Activated naive CD4-positive, alpha-beta T cell treated with anti-CD3 and anti-CD28 coated beads for 36 hours (primary cell): ENCODE measurements at places on chromosomes 2 and 18. TPM values are rescaled to one million over a fixed set of nuclear protein-coding genes. Genes with fewer than 3 reads are reported as not detected.

DNA sequence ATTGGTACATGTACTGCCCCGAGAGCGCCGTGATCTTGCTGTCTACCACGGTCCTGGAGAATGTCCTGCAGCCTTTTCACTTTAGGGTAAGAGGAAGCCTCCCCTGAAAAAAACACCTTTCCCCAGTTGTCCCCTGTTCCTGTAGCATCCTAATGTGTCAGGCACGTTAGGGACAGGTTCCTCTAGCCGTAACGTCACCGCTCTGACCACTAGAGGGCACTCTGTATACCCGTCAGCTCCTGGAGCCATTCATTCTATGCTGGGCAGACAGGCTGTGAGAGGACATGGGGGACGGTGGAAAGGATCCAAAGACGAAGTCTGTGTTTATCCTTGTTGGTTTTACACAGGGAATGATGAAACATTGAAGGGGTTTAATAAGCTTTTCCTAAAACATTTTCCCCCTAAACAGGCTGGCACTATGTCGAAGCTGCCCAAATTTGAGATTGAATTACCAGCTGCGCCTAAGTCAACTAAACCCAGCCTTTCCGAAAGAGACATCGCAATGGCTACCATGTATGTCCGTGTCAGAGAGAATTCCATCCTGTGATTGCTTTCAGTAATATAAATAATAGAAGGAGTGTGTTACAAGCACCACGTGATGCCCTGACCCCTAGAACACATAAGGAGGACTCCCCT, 12.7 kb downstream of the RMC1 start:
- DNase-seq, result peak; percentile 89

DNA sequence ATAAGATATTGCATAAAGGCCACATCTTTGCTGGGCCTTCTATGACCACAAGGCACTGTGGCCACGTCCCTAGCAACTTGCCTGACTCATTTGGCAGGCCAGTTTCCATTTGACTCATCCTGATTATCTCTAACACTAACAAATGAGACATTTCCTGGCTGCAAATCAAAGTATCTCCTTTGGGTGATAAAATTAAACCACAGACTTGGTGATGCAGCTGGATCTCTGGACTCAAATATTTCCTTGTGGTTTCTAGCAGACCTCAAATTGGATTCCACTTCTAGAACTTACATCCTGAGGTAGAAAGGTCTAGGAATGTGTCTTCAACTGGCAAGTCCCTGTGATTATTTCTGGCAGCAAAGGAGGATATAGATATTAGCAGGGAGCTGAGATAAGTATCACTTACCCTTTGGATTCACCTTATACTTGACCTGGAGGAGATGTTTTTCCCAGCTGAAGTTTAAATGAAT, 167.9 kb upstream of the NXPH2 start:
- DNase-seq, result no peak

DNA sequence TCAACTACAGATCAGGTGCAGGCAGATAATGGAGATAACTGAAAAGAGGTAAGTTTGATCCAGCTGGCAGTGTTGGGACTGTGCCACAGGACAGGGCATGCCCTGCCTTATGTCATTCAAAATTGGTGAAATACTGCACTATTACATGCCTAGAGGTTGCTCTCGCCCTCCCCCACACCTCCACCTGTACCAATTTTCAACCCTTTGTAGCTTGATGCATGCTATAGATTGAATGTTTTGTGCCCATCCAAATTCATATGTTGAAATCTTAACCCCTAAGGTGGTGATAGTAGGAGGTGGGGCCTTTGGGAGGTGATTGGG, 72.1 kb upstream of the LYPD6B start:
- no peak for DNase-seq

- no peak for DNase-seq
Measured at GRCh38 chr2:72278046-72278445, 130.4 kb upstream of the CYP26B1 start.

DNA sequence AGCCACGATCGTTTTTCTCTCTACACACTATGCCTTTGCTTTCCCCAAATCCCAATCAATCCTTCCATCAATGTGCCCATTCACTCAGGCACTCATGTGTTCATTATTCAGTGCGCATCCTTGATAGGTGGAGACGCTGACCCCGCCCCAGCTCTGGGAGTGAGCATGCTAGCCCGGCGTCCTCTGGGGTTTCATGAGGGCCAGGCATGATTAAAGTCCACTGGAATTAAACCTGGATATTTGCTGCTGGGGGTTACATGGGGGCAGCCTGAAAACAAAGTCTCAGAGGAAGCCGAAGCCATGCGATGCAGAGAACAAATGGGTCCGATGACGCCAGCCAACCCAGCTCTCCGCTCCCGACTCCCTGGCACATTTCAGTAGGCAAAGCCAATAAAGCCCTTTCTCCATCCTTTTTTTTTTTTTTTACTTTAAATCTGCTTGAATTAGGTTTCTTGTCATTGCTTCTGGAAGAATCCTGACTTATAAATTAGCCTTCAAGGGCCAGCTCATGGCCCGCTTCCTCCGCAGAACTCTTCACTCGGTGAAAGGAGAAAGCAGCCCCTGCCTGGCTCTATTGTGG, 316.4 kb upstream of the ID2 start:
- DNase-seq, result no peak

DNA sequence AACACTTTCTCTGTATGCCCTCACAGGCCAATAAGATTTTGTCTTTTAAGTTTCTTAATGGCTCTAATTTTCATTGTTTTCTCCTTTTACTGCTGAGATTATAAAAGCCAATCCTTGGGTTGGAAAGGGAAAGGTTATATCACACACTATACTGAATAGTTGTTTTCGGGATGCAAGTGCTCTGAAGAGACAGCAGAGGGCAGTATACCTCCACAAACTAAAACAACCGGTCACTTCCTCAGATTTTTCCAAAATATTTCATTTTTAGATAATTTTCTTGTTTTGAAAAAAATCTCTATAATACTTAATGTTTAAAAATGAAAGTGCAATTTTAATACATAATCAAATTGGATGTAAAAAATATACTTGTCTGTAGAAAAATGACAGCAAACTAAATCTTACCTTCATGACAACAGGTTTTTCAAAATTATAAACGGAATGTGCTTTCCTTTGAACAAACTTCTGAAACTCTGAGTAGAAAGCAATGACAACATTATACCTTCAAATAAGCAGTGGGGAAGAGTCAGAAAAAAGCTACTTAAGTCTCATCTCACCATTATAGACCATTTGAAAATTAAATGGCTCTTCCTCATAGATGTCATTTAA, 82.7 kb downstream of the ORC4 start:
- DNase-seq, result no peak

DNA sequence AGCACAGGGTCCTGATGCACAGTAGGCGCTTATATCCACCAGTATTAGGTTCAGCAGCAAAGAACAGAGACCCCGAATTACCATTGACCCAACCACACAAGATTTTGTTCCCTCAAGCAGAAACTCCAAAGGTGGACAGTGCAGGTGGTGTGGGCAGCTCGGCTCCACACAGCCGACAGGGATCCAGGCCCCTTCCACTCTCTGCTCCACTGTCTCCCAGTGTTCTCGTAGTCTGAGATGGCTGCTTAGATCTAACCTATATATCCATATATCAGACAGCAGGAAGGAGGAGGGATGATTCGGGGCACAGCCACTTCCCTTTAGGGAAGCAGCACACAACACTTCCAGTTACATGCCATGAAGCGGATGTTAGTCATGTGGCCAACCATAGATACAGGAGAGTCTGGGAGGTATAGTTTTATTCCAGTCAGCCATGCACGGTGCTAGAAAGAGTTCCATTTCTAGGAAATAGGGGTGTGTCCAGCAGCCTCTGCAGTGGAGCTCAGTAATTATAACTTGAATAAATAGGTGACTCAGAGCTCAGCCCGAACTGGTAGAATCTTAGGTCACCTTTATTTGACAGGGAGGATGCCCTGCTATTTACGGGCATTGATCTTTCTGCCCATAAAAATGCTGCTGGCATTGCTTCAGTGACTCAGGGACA, 158.9 kb downstream of the TWIST2 start:
- no peak for DNase-seq

DNA sequence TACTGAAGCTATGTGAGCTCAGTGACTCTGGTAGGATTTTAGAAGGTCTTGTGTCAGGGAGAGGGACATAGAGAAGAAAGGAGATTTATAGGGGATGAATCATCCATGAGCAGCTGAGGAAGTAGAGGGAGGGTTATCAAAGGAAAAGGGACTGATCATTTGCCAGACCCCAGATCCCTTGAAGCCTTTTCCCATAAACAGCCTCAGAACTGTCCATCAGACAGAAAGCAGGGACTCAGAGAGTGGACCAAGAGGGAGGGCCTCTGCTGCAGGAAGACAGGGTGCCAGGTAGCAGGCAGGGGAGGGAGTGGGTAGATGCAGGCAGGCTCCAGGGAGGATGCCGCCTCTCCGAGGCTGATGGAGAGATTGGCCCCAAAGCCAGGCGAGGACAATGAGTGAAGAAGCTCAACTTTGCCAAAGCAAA, 133.9 kb downstream of the TNS1 start:
- no peak for DNase-seq

GRCh38 chr2:17620280-17620679, 79.8 kb downstream of the VSNL1 start:
- DNase-seq, result no peak

DNA sequence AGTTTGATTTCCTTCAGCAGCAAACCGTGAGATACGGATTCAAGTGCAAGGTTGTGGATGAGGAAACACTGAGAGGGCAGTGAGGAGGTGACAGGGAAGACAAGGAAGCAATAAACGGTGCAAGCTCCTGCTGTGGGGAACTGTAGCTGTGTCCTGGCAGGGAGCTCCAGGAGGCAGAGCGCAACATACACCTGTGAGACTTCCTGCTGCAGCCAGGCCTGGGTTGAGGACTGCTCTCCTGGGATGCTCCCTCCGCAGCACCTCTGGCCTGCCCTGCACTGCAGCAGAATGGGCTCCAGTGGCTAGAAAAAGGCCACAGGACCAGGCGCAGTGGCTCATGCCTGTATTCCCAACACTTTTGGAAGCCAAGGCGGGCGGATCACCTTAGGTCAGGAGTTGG, 85.5 kb downstream of the MRO start:
- DNase-seq, result no peak

DNA sequence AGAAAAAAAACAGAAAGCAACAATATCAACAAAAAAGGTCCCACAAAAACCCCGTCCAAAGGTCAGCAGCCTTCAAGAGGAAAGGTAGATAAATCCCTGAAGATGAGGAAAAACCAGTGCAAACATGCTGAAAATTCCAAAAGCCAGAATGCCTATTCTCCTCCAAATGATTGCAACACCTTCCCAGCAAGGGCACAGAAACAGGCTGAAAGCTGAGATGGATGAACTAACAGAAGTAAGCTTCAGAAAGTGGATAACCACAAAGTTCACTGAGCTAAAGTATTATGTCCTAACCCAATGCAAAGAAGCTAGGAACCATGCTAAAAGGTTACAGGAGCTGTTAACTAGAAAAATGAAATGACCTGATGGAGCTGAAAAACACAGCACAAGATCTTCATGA, 226.4 kb upstream of the DSEL start:
- DNase-seq, result no peak

- no peak for DNase-seq
Measured at GRCh38 chr2:233976087-233976486, 58.9 kb downstream of the TRPM8 start.

- DNase-seq, result no peak
Measured at GRCh38 chr2:232485757-232486557, 1.7 kb downstream of the ECEL1 start.

- no peak for DNase-seq
Measured at GRCh38 chr2:164562666-164563065, 58.6 kb downstream of the GRB14 start.

DNA sequence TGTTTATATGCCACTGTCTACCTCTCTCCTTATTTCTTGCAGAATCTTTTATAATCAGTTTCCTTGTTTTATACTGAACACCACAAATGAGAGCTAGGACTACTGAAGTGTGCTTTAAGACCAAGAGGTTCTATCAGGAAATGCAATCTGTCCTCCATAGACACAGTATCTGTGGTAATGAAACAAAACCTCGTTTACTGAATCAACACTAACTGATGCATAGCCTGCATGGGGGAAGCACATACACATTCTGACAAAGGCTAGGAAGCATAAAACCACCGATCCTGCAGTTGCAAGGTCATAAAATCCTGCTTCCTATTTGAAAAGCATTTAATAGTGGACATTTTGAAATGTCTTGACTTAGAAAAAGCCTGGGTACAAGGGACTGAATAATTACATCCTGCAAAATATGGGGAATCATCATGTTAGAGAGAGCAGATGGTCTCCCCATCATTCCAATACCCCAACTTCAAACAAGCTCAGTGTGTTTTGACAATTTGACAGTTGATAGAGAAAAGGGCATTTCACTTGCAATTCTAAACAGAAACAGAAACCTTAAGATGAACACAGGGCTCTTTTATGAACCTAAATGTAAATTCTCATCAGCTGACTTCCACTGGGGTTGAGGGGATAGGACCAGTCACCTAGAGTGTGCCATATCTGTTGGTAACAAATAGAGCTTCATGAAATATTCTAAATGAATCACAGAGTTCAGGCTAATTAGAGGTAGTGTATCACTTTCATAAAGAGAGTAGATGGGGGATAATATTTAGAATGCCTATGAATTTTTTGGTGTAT, 1845.6 kb upstream of the PIK3C3 start:
- DNase-seq, result no peak

GRCh38 chr2:81087646-81088045, 783.1 kb upstream of the LRRTM1 start:
- no peak for DNase-seq

GRCh38 chr2:36770542-36771287, 74.2 kb downstream of the VIT start:
- peak; percentile 67 for DNase-seq

DNA sequence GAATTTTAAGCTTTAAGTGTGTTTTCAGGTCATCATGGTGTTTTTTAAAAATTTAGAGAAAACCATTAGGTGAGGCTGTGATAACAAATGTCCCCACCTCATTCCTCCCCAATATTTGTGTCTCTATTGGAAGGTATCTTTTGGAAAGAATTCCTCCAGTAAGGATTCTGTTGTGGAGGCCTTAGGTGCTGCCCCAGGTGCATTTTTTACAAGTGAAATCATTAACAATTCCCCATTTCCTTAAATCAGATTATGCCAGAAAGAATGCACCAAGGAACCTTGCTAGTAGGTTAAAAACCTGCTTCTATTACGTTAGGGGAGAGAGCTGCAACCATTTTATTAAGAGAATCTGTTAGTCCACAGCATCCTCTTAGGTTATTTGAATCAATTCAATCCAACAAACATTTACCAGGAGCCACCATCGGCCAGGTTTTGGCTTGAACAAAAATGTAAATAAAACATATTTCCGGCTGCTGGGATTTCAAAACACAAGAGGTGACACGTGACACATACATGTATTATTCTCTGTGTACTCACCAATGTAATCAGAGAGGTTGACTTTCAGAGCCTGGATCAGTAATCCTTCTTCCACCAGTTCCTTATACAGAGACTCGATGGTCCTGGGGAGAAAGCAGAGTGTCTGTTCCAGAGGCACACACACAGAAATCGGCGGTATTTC, 112.5 kb upstream of the ASB18 start:
- no peak for DNase-seq

UBE2E3 gene
- 25.8 TPM for total RNA-seq

SERPINB2 gene
- not detected for total RNA-seq

COQ10B gene
- 17.5 TPM for total RNA-seq

FAM237A gene
- total RNA-seq, result not detected

DYNAP gene
- total RNA-seq, result not detected

SNED1 gene
- total RNA-seq, result 0.60 TPM

TUBB8B gene
- not detected for total RNA-seq
